ENCODE measurements at places on chromosomes 11 and 22. TPM values are rescaled to one million over a fixed set of nuclear protein-coding genes. Genes with fewer than 3 reads are reported as not detected.

DNA sequence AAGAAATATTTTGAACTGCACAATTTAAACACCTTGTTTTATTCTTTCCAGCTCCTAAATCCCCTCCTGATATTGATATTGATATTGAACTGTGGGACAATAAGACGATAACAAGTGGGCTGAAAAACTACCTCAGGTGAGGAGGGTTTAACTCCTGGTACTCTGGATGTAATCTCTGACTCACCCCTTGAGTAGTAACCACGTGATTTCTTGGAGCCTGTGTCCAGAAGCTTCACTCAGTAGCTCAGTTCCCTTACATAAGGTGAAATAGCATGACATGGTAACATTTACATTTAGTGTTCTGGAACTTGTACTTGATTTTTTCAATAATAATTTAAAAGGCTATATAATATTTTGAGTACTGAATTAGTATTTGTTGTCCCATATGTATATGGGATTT, 168.0 kb downstream of the PGR start:
- DNase-seq, result no peak

DNA sequence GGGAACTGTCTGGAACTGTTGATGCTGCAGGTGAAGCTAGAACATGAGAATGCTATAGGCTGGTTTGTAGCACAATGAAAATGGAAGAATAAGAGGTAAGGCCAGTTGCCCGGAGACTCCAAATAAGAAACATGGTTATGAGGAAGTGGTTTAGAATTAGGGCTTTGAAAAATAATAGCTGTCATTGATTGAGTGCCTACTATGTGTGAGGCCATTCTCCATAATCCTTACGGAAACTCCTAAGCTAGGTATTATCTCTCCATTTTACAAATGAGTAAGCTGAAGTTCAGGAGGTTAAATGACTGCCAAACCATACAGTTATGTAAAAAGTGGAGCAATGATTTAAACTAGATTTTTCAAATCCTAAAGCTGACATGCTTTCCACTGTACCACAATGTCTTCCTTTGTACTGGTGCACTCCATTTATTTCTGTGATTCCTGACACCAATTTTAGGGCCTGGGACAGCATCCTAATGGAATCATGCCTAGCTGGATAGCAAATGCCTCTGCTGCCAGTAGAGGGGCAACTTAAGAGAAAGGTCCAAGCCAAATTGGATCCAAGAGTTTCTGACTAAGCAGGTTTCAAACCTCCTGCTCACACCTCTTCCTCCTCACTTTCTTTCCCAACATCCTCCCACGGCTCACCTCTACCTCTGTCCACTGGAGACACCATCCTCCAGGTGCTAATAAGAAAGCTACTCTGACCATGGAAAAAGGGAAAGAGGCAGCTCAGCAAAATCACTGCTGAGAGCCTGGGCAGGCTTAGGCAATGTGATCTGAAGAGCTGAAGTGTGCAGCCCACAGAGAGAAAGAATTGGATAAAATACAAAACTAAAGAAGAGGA, 46.9 kb upstream of the PICALM start:
- DNase-seq, result no peak

DNA sequence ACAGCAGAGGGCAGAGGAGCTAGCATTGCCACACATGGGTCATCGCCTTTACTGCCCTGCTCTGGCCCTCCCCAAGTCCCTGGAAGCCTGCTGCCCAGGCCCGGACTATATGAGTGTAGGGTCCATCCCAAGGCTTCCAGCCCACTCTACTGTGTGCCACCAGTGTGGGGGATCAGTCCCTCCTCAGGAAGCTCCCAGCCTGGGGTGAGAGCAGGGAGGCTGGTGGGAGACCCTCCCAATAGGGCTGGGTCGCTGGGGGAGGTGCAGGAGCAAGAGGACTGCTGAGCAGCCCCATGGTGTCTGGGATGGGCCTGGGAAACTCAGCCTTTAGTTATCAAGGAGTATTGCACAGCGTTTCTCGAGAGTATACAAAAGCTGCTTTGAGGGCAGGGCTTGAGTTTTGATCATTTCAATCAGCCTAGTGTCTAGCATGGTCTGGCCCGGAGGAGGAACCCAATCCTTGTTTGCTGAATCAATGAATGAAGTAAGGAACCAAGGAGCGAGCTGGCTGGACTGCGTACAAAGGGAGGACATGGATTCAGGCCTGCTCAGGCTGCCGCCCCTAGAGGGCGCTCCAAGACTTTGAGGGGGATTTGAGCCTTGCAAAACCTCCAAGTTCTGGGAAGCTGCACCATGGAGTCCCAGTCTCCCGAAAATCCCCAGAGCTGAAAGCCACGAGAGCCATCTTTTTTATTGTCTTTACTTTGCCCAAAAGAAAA, 89.0 kb upstream of the PARVA start:
- peak; percentile 84 for DNase-seq

GRCh38 chr11:72411623-72412419, 22.5 kb downstream of the CLPB start:
- peak; percentile 30 for DNase-seq

GRCh38 chr11:69049490-69049867, 747 bp downstream of the TPCN2 start:
- DNase-seq, result no peak

- DNase-seq, result peak; percentile 83
Measured at GRCh38 chr11:2151500-2152257, 9.3 kb downstream of the INS start.

DNA sequence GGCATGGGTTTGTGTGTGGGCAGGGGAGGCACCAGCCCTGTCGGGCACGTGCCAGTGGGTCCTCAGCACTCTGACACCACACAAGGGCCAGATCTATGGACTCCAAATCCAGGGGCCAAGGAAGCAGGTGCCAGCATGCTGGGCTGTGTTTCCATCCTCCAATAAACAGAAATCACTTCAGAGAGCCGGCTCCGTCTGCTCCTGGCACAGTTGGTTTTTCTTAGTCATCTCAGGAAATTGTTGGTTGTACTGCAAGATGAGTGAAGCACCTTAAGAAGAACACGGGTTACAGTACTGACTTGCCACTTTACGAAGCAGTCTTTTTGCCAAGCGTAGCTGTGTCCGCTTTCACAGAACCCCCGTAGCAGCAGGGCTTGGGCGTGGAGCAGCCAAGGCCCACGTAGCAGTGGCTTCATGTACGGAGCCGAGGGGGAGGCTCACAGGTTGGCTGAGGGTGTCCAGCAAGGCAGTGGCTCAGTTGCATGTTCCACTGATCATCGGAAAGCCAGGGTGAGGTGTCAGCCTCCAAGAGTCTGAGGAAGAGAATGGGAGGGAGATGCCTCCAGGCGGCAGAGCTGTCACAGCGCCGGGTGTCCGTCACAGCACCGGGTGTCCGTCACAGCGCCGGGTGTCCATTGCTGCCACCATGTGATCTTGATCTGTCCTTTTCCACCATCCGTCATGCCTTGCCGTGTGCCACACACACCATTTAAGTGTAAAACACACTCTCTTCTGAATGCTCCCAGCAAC, 314.9 kb downstream of the CTTN start:
- no peak for DNase-seq

DNA sequence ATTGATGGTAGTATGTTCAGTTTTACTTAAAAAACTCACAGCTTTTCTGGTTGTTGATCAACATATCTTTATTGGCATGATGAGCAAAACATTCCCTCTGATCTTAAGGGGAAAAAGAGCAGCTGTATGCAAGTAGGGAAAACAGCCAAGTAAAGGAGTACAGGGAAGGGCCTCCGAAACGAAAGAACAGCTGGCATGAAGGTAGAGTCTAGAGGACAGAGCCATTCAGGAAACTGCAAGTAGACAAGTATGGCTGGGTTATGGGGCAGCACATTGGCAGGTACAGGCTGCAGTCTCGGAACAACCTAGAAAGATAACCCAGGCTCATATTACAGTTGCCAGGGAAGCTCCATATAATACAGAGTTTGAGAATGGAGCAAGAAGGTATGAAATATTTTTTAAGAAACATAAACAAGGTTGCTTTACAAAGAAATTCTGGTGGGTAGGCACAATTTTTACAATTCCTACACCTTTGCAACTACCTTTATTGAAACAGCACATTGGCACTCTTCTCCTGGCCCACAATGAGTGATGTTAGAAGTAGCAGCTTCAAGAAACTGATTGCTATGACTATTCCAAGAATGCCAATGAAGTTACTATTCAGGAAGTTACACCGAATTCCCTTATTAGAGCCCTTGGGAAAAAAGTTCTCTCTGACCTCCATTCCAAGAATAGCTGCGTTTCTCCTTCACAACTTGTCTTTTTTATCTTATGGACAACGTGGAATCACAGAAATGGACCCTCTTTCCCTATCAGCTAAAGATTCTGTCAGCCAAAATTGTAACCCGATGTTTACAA, 45.2 kb downstream of the LGR4 start:
- peak; percentile 38 for DNase-seq

DNA sequence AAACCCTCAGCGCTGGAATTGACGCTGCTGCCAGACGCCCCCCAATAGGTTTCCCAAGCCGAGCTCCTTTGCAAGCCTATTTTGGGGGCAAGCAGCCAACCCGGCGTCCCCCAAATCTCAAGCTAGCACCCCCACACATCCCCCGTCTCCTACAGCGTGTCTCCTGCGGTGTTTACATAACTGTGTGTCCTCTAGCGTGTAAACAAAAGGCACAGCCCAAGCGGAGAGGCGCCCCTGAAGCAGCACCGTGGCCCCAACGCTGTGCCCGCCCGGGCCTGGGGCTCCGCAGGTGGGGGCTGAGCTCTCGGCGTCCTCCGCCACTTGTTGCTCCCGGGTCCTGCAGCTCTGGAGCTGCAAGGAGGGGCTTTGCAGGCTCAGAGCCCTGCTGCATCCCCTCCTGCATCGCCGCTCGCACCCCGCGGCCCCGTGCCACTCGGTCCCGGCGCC, 1.6 kb downstream of the CADM1 start:
- no peak for DNase-seq

GRCh38 chr11:123166071-123166559, 28.9 kb downstream of the CLMP start:
- peak; percentile 55 for DNase-seq

GRCh38 chr11:132032555-132032954, 662.1 kb downstream of the NTM start:
- DNase-seq, result peak; percentile 69

- DNase-seq, result no peak
Measured at GRCh38 chr11:128346804-128347203, 240.6 kb downstream of the ETS1 start.

DNA sequence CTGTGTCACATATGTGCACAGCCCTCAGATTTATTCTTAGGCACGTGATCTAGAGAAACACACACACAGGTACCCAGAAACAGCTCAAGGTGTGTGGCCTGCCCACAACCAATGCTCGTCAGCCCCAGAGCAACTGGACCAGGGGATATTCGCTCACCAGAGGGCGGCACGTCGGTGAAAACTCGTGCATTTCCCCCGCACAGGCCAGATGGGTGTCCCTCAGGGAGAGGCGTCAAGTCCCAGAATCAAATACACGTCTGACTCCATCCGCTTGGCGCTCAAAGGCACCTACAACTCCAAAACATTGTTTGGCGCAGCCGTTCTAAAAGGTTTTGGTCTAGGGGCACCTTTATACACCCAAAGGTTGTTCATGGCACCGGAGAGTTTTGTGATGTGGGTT, 429.0 kb downstream of the BRD1 start:
- DNase-seq, result no peak

- DNase-seq, result peak; percentile 78
Measured at GRCh38 chr11:798093-798713, at the start of gene SLC25A22. TSS of gene SLC25A22 (minus strand) at chr11:798281. CDS start at chr11:795006, 3,275 bp downstream.

DNA sequence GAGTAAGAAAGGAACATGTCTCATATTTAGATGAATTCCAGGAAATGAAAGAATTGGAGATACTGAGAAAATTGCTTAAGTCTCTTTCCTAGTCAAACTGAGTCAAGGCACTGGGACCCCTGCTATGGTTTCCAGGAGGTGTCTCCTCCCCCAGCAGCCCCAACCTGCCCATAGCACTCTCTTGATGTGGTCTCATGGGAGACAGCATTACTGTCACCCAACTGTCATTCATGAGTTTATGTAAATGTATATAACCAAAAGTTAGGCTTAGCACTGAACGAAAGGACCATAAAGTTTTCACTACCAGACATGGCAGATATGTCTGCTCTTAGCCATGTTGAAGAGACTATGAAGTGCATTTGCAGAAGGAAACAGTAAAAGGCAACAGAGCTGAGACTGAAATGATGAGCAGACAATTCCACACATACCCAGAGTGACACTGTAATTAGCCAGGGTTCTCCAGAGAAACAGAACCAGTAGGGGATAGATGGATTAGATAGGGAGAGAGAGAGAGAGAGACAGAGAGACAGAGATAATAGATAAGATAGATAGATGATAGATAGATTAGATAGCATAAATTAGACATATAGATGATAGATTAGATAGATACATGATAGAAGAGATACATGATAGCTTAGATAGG, 328.1 kb downstream of the BRD1 start:
- peak; percentile 12 for DNase-seq

- no peak for DNase-seq
Measured at GRCh38 chr11:27916541-27917100, 191.3 kb downstream of the KIF18A start.

- DNase-seq, result no peak
Measured at GRCh38 chr11:134514354-134514951, 102.4 kb upstream of the B3GAT1 start.

DNA sequence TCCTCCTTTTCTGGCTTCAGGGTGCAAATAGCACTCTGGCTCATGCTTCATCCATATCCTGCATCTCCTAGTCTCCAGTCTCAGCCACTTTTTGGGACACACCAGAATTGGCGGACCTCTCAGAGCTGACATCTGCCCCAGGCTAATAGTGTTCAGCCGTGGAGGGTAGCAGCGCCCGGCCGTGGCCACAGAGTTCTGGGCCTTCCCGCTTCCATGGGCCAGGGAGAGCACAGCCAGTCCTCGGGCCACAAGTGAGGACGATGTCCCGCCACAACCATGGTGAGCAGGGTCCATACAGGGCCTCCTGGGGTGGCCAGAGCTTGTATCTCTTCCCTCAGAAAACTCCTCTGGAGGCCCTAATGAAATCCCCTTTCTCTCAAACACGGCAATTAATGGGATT, 26.0 kb downstream of the DKK3 start:
- no peak for DNase-seq

GRCh38 chr11:116787436-116787785, 412 bp downstream of the ZPR1 start:
- no peak for DNase-seq

DNA sequence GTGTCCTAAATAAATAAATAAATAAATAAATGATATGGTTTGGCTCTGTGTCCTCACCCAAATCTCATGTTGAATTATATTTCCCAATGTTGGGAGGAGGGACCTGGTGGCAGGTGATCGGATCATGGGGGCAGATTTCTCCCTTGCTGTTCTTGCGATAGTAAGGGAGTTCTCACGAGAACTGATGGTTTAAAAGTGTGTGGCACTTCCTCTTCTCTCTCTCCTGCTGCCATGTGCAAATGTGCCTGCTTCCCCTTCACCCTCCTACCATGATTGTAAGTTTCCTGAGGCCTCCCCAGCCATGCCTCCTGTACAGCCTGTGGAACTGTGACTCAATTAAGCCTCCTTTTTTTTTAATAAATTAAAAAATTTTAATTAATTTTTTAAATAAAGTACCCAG, 138.2 kb downstream of the FBXO7 start:
- DNase-seq, result no peak

CALCA gene
- total RNA-seq, result 8.4 TPM

OR2D3 gene
- total RNA-seq, result not detected

VPREB3 gene
- not detected for total RNA-seq

KCNJ5 gene
- total RNA-seq, result 5.0 TPM

PDE2A gene
- 16.7 TPM for total RNA-seq

APOBEC3C gene
- total RNA-seq, result 11.1 TPM

GGT1 gene
- 69.7 TPM for total RNA-seq

ZDHHC24 gene
- total RNA-seq, result 6.8 TPM

NPTXR gene
- total RNA-seq, result 5.8 TPM

APLNR gene
- 8.6 TPM for total RNA-seq

APOA4 gene
- total RNA-seq, result not detected

MMP27 gene
- not detected for total RNA-seq

KIAA1671 gene
- total RNA-seq, result 38.1 TPM

SEZ6L gene
- 0.12 TPM for total RNA-seq

PRR5L gene
- 27.5 TPM for total RNA-seq

APOA5 gene
- total RNA-seq, result 0.77 TPM

C11orf86 gene
- not detected for total RNA-seq

Measured in lung (tissue), 17 donors.